ENCODE measurements at places on chromosomes 6 and 20. TPM values are rescaled to one million over a fixed set of nuclear protein-coding genes. Genes with fewer than 3 reads are reported as not detected.

POU5F1 gene
- total RNA-seq: 3.2 TPM

SLC52A3 gene
- total RNA-seq: 0.92 TPM

CPNE5 gene
- 0.11 TPM for total RNA-seq

SLC35F1 gene
- 0.01 TPM for total RNA-seq

All from A549 treated with CpdA at 1 μM for 4 hours (cell line).